Gastrocnemius medialis (tissue), 4 donors: ENCODE measurements at places on chromosomes 5 and 9. TPM values are rescaled to one million over a fixed set of nuclear protein-coding genes. Genes with fewer than 3 reads are reported as not detected.

- H3K27ac ChIP-seq: no peak overlapping the region
- no peaks in the 10 kb centered on the region for H3K36me3 ChIP-seq
- peaks cover 7% of the 10 kb centered on the region for H3K4me1 ChIP-seq
- H3K4me3 ChIP-seq: no peak overlapping the region
These were observed 4.1 kb upstream of the SLC1A1 start for GRCh38 chr9:4486176-4486575.

GABRG2 gene
- total RNA-seq: not detected

FRMD3 gene
- total RNA-seq: 89.0 TPM

SAXO1 gene
- total RNA-seq: not detected

DNA sequence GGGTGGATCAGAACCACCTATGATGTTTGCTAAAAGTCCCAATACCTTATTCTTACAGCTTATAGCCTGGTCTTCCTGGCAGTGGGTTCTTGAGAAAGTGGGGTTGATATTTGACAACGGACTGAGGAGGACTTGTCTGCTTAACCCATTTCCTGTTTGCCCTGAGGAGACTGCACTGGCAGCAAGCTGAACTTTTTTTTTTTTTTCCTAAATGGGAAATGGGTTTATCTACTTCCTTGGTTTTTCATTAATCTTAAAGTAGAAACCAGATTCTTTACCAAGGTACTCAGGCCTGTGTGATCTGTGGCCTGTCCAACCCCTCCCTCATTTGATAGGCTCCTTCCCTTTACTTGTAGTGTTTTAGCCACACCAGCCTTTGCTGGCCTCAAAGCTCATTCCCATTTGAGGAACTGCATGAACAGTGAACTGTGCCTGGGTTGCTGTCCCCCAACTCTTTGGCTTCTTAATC, 47.1 kb downstream of the C9orf57 start:
- no peaks in the 10 kb centered on the region for H3K4me1 ChIP-seq
- H3K27me3 ChIP-seq: no peaks in the 10 kb centered on the region
- no peak overlapping the region for H3K27ac ChIP-seq
- DNase-seq: no peak
- no peaks in the 10 kb centered on the region for H3K36me3 ChIP-seq

RLN1 gene
- total RNA-seq: not detected

DNA sequence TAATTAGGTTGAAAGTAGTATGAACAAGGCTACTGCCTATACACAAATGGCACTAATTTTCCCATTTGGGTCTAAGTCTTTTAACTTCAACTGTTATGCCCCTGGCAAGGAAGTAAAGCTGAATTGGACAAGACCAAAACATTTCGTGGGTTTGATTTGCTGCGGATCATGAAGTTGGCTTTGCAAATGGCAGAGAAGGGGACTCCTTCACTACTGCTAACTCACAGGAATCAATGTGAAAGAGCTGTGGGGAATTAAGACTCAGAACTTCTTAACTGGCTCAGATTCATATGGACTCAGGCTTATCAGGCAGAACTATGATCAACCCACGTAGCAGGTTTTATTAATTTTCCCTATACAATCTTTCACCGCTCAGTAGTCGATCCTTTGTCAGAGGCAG, 73.8 kb upstream of the IFNE start:
- H3K36me3 ChIP-seq: no peaks in the 10 kb centered on the region
- peaks cover 38% of the 10 kb centered on the region for H3K27me3 ChIP-seq
- H3K27ac ChIP-seq: no peak overlapping the region
- no peak overlapping the region for H3K4me3 ChIP-seq
- H3K4me1 ChIP-seq: peaks cover 8% of the 10 kb centered on the region

DNA sequence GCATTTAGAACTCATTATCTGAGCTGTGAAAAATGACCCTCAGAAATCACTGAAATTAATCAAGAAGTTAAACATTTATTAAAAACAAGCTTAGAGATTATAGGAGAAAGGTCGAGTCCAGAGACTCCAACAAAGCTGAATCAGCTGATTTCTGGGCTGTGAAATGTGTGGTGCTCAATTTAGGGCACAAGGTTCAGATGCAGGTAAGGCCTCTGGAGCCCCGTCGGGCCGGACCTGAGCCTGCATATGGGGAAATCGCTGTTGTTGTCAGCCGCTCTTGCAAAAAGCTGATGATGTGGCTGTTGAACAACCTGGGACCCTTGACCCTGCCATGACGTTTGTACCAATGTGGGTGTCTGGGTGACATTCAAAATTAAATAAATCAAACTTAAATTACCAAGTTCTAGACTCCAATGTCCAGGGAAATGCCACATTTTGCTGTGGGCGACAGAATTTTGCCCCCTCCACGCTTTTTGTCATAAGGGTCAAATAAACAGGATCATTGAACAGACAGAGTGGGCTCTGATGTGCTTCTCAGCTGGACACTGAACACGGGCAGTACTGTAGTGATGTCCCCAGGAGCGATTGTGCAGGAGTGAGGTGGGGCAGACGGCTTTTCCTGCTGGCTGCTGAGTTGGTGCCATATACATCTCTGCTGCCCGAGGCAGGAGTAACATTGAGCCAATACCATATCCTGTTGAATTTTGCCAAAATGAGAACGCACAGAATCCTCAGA, 27.2 kb upstream of the FBP1 start:
- H3K27me3 ChIP-seq: no peaks in the 10 kb centered on the region
- no peaks in the 10 kb centered on the region for H3K4me1 ChIP-seq
- H3K4me3 ChIP-seq: no peak overlapping the region
- H3K27ac ChIP-seq: no peak overlapping the region
- no peaks in the 10 kb centered on the region for H3K36me3 ChIP-seq

DNA sequence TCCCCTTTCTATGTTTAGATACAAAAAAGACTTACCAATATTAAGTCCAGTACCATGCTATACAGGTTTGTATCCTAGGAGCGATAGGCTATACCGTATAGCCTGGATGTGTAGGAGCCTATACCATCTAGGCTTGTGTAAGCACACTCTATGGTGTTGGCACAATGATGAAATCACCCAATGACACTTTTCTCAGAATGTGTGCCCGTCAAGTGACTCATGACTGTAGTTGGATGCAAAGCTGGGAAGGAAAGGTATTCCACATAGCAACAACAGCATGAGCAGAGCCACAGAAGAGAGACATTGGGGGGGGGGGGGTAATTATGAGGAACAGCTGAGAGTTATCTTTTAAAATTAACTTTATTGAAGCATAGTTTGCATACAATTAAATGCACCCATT, 63.2 kb downstream of the TTLL11 start:
- H3K4me1 ChIP-seq: no peaks in the 10 kb centered on the region
- H3K27ac ChIP-seq: no peak overlapping the region
- no peak for DNase-seq
- no peaks in the 10 kb centered on the region for H3K36me3 ChIP-seq

ANKRD18A gene
- total RNA-seq: not detected

- no peaks in the 10 kb centered on the region for H3K4me1 ChIP-seq
- no peaks in the 10 kb centered on the region for H3K36me3 ChIP-seq
- H3K27ac ChIP-seq: no peak overlapping the region
- no peak for DNase-seq
- H3K27me3 ChIP-seq: peaks cover 3% of the 10 kb centered on the region
These were observed 321.7 kb downstream of the SH3GL2 start for GRCh38 chr9:17900606-17901005.

OBP2B gene
- not detected for total RNA-seq

DNA sequence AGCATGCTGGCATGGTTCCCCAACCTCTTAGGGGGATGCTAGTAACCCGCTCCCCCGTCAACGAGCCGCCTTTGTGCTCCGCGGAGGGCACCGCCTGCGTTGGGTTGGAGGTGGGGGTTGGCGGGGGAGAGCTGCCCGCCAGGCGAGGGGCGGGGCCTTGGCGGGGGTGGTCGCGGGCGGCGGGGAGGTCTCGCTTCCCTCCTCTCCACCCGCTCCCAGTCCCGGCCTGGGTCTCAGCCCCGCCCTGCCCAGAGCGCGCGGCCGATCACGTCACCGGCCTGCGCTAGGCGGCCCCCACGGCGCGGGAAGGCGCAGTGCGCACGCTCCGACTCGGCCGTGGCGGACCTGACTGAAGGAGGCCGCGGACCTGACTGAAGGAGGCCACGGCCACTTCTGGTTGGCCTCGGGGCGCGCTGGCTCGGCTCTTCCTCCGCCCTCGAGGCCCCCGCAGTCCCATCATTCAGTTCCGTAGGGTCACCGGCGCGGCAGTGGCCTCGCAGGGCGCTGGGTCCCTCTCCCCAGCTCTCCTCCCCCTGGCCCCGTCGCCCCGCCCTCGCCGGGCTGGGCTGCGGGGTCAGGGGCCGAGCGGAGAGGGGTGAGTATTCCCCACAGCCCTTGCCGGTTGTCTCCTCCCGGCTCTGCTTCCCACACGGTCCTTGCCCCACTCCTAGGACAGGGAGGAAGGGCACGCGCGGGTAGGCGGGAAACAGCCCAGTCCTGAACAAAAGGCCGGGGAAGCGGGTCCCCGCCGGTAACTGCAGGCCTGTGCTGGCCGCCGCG, at the start of gene ATG10:
TSS of gene ATG10 (plus strand) at position 312 of the 780 bp plus-strand sequence. CDS start 15,548 bp downstream, outside the sequence.
- no peaks in the 10 kb centered on the region for H3K36me3 ChIP-seq
- H3K4me1 ChIP-seq: no peaks in the 10 kb centered on the region
- DNase-seq: peak; percentile 79

DNA sequence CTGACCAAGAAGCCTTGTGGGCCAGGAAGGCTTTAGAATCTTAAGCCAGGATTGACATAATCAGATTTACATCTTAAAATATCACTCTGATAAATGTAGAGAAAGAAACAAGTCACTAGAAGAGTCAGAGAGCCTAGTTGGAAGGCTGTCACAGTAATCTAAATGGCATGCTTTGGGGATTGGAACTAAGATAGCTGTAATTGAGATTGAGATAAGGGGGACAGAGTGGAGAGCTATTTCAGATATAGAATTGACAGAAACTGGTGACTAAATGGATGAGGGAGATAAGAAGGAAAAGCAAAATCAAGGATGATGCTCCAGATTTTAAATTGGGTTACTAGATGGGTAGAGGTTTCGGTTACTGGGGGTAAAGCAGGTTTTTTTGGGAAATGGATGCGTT, 100.5 kb downstream of the XRCC4 start:
- H3K4me3 ChIP-seq: no peak overlapping the region
- H3K36me3 ChIP-seq: no peaks in the 10 kb centered on the region
- H3K27me3 ChIP-seq: no peaks in the 10 kb centered on the region
- no peak overlapping the region for H3K27ac ChIP-seq

GDNF gene
- 1.5 TPM for total RNA-seq

DNA sequence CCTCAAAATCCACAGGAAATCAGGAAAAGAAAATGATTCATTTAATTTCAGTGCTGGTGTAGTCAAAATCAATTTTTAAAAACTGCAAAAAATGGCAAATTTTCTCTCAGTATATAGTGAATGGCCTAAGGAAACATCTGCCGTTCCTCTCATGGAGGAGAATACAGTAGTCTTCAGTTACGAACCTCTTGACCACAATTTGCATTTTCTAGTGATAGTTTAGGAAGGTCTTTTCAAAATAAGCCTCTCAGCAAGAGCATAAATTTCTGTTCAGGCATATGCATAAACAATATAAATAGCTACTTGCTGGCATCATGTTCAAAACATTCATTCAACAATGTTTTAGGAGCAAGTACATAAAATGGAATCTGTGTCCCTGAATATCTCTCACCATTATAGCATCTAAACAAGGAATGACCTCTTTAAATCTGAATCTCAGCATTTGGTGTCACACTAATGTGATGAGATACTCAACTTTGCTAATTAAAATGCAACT, 33.5 kb downstream of the HAPLN1 start:
- no peaks in the 10 kb centered on the region for H3K36me3 ChIP-seq
- H3K27me3 ChIP-seq: no peaks in the 10 kb centered on the region
- no peak for DNase-seq
- no peaks in the 10 kb centered on the region for H3K4me1 ChIP-seq

DBH gene
- total RNA-seq: not detected

FOXD4L6 gene
- total RNA-seq: not detected

IRGM gene
- not detected for total RNA-seq

- no peaks in the 10 kb centered on the region for H3K4me1 ChIP-seq
- no peak overlapping the region for H3K4me3 ChIP-seq
- no peak for DNase-seq
- no peaks in the 10 kb centered on the region for H3K36me3 ChIP-seq
- H3K27ac ChIP-seq: no peak overlapping the region
These were observed 263.5 kb upstream of the ANKRD55 start for GRCh38 chr5:56496581-56497063.

DNA sequence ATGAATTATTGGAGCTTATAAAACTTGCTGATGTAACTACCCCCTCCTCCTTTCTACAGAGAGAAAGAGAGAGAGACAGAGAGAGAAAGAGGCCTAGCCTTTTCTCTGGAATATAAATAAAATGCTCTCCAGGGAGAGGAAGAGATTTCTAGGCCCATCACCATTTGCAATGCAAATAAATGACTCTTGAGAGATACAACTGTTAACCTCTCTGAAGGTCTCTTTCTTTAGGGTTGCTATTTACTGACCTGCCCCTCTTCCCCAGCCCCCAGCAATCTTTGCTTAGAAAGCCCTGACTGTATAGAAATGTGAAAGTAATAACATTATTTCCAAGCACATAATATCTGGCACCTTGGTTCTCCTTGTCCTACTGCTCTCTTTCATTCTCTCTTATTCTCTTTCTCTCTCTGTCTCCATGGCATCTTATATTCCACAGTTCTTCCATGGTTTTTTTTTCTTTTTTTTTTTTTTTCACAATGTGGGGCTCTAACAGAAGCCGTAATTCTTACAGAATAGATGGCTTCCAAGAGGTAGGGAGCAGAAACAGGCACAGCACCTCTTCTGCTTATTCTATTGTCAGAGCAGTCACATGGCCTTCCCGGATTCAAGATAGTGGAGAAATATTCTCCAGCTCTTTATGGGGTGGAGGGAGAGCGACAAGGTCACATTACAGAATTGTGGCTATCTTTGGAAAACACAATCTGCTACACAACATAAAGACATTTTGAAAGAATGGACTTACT, 1087.9 kb upstream of the NUDT12 start:
- no peaks in the 10 kb centered on the region for H3K36me3 ChIP-seq
- DNase-seq: no peak
- no peak overlapping the region for H3K4me3 ChIP-seq
- no peaks in the 10 kb centered on the region for H3K4me1 ChIP-seq
- H3K27ac ChIP-seq: no peak overlapping the region

DNA sequence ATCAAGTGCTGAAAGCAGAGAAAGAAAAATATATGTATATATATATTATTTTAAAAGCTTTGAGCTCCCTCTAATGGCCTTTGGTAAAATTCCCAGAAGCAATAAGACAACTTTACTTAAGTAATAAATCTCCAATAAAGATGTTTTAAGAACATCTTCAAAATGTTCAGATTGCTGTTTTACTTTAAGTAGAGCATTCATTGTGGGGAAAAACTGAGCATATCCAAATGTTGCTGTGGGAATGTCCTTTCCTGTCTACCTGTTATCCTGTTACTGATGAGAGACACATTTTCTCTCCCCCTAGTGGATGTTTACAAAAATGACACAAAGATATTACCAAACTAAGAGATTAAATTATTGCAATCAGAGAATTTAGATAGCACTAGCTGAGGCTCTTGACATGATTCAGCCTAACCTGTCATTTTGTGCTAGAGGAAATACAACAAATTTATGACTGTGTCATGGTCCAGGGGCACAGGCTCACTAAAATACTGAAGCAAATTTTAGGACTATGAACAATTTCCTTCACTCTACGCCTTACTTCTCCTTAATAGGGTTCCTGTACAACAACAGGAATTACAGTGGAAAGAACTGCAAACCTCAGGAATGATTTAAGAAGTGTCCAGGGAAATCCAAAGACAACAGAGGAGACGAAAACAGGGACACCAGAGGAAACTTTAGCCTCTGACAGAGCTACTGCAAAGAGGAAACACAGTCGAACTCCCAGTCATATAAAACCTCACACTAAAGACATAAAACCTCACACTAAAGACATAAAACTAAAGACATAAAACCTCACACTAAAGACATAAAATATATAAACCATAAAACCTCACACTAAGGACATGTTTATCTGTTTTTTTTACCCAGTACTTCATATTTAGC, 24.3 kb upstream of the PRRC1 start:
- no peak overlapping the region for H3K27ac ChIP-seq
- no peak for DNase-seq
- no peak overlapping the region for H3K4me3 ChIP-seq
- no peaks in the 10 kb centered on the region for H3K36me3 ChIP-seq
- no peaks in the 10 kb centered on the region for H3K27me3 ChIP-seq
